ENCODE measurements at places on chromosomes 3 and 15. TPM values are rescaled to one million over a fixed set of nuclear protein-coding genes. Genes with fewer than 3 reads are reported as not detected.

Gene CLDN1
- 1.6 TPM for total RNA-seq

Gene CPEB1
- total RNA-seq = 2.8 TPM

Gene PPP1R14D
- total RNA-seq = not detected

Gene PPM1L
- 90.3 TPM for total RNA-seq

Gene SLC6A1
- 61.1 TPM for total RNA-seq

Gene FANCD2OS
- not detected for total RNA-seq

Gene ANKRD63
- not detected for total RNA-seq

Gene SLC28A2
- not detected for total RNA-seq

Gene FBXO40
- 0.31 TPM for total RNA-seq

Gene MELTF
- total RNA-seq = 1.7 TPM

Gene GP9
- not detected for total RNA-seq

Gene PDE8A
- 26.0 TPM for total RNA-seq

Gene ABHD5
- total RNA-seq = 27.8 TPM

Gene GABRG3
- total RNA-seq = 19.3 TPM

All from occipital lobe (tissue), 3 donors.